Fibroblast of lung (primary cell): ENCODE measurements at places on chromosomes 13 and 19.

- DNase-seq = peak; percentile 76
Measured at GRCh38 chr19:12564016-12564664, 12.9 kb upstream of the ZNF564 start.

- peak; percentile 25 for DNase-seq
Measured at GRCh38 chr13:64925284-64925683, 2304.9 kb downstream of the PCDH9 start.

GRCh38 chr13:39394796-39395678, 208.0 kb downstream of the LHFPL6 start:
- DNase-seq = peak; percentile 36

GRCh38 chr19:57642396-57643046, 9.6 kb downstream of the ZNF211 start:
- DNase-seq = no peak

GRCh38 chr19:17806945-17807344, 12.0 kb downstream of the B3GNT3 start:
- no peak for DNase-seq

- no peak for DNase-seq
Measured at GRCh38 chr13:75418997-75419396, 63.0 kb downstream of the TBC1D4 start.

- no peak for DNase-seq
Measured at GRCh38 chr13:22095794-22096193, 424.9 kb downstream of the FGF9 start.

- DNase-seq = no peak
Measured at GRCh38 chr19:3538965-3539755, at the start of gene TEKTIP1. TEKTIP1 (plus strand) TSS chr19:3539174; CDS start chr19:3539178, 4 bp downstream.

GRCh38 chr19:30799865-30800755, 427.9 kb downstream of the ZNF536 start:
- no peak for DNase-seq

DNA sequence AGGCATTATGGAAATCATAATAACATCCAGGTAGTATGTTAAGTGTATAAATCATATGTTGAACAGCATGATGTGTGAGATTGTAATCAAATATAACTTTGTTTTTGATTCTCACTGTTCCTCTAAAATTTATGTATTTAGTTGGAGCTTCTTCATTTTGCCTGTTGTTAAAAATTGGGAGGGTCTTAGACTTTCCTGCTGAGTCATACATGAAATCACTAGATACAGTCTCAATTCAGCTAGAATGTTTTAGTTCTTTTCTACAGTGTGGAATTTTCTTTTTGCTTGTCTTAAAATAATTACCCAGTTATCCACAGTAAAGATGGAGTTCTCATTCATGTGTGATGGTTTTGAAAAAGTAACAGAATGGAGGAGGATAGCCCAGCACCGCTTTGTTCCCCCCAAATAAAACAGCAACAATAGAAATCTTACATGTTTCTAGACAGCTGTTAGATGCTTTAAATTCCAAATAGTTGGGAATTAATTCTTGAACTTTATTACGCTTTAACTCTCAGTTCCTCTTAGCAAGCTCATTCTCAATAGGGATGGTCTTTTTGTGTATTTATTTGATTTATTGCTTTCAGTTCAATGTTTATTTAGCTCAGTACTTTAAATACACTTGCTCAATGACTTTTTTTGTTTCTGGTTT, 109.5 kb downstream of the PDS5B start:
- DNase-seq = peak; percentile 15

GRCh38 chr13:105465251-105465650, 1070.2 kb downstream of the EFNB2 start:
- DNase-seq = no peak

GRCh38 chr13:91399189-91400062, 1.0 kb downstream of the GPC5 start:
- no peak for DNase-seq

DNA sequence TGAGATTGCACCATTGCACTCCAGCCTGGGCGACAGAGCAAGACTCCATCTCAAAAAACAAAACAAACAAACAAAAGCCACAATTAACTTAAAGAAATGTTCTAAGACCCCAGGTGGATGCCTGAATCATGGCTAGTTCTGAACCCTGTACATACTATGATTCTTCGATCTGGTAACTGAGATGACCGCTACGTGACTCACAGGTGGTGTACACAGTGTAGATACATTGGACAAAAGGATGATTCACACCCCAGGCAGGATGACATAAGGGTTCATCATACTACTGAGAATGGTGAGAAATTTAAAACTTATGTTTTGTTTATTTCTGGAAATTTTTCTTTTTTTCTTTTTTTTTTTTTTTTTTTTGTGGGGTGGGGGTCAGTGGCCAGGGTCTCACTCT, 6.5 kb downstream of the ZNF426 start:
- DNase-seq = peak; percentile 37

DNA sequence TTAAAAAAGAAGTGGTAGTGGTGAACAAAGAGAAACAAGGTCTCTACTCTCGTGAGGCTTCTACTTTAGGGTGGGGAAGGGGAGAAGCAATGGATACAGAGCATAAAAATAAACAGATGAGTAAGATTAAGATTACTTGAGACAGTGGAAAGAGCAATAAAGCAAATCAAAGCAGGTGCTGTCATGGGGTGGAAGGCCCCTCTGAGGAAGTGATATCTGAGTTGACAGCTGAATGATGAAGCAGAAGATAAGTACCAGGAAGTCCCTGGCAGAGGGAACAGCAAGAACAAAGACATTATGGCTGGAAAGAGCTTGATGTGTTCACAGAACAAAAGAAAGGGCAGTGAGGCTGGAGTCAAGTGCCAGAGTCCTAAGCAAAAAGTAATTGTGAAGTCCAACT, 221.8 kb downstream of the ENOX1 start:
- no peak for DNase-seq

DNA sequence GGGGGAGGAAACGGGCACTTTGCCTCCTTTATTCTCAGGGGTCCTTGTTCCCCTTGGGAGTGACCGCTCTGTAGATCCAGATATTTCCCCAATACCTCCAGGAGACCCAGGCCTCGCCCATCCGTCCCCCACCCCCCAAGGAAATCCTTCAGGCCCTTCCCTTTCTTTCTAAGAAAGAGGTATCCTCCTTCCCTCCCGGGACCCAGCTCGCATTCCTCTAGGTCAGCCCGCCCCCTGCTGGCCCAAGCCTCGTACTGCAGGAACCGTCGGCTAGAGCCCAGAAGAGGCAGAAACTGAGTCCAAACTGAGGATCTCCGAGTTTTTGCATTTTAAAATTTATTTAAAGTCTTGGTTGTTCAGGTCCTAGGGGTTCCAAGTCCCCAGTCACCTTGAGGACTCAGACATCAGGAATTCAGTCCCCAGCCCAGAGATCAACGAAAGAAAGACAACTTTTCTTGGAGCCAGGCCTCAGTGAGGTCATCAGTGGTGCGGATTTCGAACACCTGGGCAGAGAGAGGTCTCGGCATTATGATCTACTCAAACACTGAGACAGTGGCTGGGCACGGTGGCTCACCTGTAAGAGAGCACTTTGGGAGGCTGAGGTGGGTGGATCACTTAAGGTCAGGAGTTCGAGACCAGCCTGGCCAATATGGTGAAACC, 7.5 kb upstream of the LRFN1 start:
- DNase-seq = peak; percentile 65

- peak; percentile 68 for DNase-seq
Measured at GRCh38 chr13:105464249-105464648, 1071.2 kb downstream of the EFNB2 start.

- peak; percentile 92 for DNase-seq
Measured at GRCh38 chr13:110012102-110012739, 225.8 kb upstream of the IRS2 start.

- no peak for DNase-seq
Measured at GRCh38 chr13:105345730-105346129, 1189.7 kb downstream of the EFNB2 start.

DNA sequence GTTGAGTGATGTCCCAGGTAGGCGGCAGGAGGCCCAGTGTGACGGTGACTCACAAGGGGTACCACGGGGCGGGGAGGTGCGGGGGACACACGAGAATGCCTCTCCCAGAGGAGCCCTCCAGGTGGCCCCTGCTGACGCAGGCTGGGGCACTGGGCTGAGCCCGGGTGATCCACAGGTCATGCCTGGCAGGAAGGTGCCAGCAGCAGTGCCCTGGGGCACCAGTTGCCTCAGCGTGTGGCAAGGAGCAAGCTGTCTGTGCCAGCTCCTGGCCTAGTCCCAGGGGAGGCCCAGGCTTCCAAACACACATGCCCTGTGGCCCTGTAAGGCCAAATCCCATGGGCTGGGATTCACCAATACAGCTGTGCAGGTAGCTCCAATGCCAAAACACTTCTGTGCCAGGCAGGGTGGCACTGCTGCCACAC, 28.0 kb downstream of the AKT2 start:
- no peak for DNase-seq

GRCh38 chr19:6220385-6221191, 59.2 kb downstream of the MLLT1 start:
- no peak for DNase-seq

DNA sequence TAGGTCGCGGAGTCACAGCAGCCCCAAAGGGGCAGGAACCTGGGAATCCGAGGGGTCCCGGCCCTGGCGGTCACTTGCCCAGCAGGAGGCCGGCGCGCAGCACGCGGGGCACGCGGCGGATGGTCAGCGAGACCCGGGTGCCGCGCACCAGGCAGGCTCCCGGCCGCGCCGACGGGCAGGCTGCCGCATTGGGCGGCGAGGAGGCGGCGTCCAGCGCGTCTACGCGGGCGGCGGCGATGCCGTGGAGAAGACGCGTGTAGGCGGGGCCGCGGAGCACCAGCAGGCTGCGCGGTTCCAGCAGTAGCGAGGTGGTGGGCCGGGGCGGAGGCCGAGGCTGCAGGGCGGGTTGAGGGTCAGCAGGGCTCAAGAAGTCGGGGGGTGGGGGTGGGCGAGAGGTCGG, 607 bp upstream of the SYNE4 start:
- peak; percentile 48 for DNase-seq

DNA sequence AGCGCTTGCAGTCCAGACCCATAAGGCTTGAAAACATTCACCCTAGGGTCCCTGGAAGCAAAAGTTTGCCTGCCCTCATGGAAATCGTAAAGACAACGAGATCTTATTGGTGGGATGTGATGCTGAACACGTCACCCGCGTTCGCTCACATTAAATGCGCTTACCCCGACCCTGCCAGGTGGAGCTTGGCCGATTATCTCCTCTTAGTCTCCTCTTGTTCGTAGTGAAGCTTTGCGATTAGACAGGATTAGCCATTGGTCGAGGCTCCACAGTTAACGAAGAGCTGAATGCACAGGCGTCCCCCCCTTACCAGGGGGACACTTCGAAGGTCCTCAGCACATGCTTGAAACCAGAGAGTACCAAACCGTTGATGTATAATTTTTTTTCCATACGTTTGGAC, 16.0 kb upstream of the KDM4B start:
- DNase-seq = no peak

DNA sequence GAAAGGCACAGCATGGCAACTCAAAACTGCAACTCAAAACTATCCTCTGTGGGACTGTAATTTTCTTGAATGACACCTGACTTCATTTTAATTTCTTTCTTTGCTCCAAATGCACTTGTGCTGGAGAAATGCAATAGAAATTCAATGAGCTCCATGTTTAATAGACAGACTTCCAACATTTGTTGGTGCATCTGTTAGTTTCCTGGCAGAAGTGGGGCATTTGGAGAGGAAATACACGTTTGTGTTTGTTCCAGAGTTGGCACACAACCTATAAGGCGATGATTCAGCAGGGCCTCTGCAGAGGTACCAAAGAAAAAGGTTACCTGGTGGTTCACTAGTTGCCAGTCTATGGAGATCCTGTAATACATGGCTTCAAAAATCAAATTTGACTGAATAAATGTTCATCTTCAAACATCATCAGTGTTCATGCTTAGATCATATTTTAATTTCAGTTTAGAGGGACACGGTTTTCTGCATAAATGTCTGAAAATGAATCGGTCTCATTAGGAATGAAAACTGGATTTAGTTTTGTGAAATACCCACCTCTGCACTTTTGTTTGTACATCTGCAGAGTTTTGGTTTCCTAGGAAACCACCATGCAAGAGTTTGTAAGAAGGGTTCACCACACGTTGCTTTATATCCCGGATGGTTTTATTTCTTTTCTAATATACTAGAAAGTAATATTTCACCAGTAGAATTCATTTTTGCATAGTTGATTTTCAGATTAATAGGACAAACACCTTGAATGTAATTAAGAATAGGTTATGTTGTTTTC, 21.8 kb upstream of the OBI1 start:
- DNase-seq = no peak

GRCh38 chr13:99311137-99311536, 3.9 kb upstream of the GPR183 start:
- DNase-seq = peak; percentile 66

GRCh38 chr13:76973920-76974617, 17.8 kb upstream of the CLN5 start:
- DNase-seq = no peak

GRCh38 chr13:29160862-29161261, 340.7 kb downstream of the MTUS2 start:
- no peak for DNase-seq

DNA sequence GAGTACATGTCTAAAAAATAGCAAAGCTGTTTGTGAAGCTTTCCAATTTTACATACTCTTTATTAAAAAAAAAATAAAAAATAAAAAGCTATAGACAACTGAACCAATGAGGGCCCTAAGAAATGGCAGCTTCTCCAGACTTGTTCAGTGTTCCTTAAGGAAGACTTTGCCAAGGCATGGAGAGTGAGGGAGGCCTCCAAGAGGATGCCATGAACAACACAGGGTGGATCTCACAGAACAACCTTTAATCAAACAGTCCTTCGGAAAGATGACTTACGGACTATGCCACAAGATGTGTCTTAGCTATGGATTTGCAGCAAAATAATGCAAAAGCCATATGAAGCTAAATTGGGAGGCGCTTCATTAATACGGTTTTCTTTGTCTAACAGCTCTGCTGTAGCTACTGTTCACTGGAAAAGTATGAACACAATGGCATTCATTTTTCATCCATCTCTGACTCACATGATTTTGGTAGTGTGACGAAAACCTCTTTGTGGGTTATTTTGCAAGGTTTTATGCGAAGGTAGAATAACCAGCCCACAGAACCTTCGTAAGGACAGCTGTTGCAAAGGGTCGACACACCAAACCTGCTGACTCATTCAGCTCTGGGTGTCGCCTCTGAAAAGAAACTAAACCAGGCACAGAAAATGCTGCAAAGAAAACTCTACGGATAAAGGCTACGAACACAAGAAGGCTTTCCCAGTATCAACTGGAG, 27.7 kb downstream of the EFNB2 start:
- DNase-seq = peak; percentile 99
